ENCODE measurements at places on chromosomes 5 and 9.

GRCh38 chr9:3732077-3733038 lies 206.6 kb upstream of the RFX3 start:
- DNase-seq, result peak; percentile 72

DNA sequence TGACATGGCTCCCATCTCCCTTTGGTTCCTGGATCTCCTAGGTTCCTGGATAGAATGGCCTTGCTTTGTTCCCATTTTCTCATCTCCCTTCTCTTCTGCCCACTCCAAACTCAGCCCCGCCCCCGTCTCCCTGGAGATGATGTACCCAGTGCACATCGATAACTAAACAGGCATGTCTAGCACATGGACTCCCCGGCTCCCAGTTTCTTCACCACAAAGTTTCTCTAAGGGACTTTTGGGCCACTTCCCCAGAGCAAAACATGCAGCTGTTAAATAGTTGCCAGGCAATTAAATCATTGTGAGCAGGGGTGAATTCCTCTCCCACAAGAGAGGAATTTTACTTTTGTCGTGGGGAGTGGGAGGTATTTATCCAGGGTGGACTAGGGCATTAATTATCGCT lies 259.0 kb downstream of the GADD45G start:
- no peak for DNase-seq

GRCh38 chr5:118989816-118990215 lies 1.5 kb upstream of the DTWD2 start:
- DNase-seq, result no peak

GRCh38 chr9:7234144-7234543 lies 476.4 kb downstream of the KDM4C start:
- no peak for DNase-seq

DNA sequence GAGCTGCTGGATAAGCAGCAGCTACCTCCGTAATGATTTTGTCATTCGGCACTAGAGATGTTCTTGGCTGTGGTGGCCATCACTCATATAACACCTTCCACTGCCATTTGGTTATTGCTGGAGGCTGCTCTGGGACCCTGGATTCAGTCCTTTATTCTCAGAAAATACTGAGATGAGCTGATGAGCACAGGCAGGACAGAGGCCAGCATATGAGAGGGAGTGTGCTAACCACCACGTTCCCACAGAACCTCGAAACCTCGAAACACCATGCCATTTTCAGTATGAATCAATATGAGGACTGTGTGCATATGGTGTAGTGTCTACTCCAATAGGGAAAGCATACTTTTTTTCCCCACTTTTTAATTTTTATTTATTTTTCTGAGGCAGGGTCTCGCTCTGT lies 56.6 kb downstream of the ADAM19 start:
- no peak for DNase-seq

DNA sequence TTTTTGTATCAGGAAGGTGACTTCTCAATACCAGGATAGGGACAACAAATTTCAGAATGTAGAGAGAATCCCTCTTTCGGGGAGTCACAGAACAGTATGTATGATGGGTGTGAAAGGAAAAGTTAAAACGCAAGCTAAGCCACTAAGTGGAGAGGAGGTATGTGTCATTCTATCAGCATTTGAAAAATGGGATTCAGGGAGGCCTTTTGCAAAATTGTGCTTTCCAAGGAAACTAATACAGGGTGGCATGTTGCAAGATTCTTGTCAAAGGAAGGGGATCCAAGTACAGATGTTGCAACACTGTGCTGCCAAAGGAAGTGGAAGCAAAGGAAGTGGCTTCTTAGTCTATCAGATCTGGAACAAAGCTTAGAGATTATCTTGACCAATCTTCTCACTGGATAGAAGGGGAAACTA lies 12.6 kb upstream of the TNIP1 start:
- DNase-seq, result no peak

DNA sequence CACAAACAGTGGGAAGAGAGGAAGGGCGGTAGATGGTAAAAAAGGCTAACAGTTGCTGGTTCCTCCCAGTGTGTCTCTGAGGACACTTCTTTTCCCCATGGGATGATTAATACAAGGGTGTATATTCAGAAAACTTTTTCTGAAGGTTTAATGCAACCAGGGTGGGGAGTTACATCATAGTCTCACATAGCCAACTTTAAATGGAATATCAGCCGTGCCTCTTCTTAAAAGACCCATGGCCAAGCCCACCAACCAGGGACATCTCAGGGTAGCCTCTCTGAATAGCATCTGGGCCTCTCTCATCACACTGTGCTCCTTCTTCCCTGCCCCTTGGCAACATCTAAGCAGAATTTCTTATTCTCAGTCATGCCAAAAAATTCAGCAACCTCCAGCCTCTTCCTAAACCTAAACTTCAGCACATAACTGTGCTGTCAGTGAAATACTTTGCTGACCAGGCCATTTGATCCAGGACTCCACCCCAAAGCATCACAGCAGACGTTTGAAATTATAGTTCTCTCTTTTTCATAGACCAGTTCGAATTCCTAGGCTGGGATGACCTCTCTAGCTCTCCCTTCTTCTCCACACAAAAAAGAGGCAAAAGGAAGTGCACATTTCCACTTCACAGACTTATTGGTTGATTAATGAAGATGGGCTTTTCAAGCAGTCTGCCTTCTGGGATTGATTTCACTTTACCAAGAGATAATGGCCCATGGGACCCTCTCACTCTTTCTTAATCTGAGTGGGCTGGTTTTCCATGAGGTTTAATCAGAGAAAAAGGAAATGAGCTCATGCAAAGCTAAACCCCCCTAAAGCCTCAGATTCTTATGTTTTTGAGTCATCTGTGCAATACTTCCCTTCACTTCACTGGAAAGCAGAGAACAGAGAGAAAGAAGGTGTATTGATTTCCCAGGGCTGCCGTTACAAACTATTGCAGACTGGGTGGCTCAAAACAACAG lies 85.1 kb upstream of the RAI14 start:
- no peak for DNase-seq

DNA sequence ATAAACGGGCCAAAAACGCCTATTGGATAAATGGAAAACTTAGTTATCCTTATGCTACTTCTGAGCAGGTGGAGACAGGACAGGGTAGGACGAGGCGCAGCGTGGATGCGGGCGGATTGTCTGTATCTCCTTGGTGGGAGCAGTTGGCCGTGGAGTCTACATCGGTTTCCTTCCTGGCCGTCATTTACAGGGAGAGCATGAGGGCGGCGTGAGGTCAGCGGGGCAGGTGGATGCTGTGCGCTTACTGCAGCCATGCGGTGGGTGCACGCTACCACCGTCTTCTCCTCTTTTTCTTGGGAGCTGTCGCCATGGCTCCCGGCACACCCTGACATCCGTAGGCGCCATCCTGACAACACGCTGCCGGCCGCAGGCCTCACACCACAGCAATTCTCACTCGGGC lies 121.3 kb downstream of the ADAMTS2 start:
- DNase-seq, result no peak

DNA sequence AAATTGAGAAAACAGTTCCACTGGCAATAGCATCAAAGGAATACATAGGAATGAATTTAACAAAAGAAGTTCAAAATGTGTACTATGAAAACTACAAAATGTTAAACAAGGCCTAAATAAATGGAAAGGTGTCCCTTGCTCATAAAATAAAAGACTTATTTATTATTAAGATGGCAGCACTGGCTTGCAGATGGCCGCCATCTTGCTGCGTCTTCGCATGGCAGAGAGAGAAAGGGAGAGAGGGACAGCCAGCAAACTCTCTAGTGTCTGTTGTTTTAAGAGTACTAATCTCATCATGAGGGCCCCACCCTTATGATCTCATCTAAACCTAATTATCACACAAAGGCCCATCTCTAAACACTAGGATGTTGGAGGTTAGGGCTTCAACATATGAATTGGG lies 47.1 kb downstream of the ABLIM3 start:
- DNase-seq, result no peak

DNA sequence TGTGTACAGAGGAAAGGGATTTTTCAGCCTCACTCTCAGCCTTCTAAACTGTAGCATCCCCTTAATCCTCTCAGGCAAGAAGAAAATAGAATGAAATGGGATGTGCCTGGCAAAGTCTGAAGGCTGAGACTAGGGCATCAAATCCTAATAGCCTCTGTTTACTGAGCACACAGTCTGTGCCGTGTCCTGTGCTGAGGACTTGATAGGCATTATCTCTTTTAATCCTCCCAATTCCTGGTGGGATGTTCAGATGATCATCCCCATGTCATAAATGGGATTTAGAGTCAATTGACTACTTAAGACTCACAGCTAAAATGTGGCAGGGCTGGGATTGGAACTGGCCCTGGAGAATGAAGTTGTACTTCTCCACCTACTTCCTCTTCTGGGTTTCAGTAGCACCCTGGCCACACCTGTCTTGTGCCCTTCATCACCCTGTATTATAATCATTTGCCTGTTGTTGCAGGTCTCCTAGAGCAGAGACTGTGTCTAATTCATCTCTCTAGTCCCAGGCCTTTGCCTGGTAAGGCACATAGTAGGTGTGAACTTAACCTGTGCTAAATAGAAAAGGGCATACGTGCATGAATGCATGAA lies 81.0 kb downstream of the WWC1 start:
- no peak for DNase-seq

DNA sequence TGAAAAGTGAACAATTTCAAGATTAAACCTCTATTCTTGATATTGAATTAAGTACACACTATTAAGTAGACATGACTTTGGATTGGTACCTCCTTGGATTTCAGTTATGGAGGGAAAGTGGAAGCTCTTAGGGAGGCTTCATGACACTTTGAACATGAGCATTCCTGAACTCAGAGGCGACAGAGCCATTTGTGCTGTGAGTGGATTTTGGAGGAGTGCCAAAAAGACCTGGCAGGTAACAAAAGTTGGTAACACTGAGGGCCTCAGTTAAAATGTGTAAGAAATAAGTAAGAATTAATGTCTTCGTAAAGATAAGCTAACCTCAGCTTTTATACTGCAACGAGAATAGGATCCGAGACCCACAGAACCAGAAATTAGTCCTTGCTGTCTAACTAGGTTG lies 356.7 kb downstream of the ARRDC3 start:
- no peak for DNase-seq

GRCh38 chr9:37944266-37944650 lies 40.3 kb upstream of the SLC25A51 start:
- no peak for DNase-seq

DNA sequence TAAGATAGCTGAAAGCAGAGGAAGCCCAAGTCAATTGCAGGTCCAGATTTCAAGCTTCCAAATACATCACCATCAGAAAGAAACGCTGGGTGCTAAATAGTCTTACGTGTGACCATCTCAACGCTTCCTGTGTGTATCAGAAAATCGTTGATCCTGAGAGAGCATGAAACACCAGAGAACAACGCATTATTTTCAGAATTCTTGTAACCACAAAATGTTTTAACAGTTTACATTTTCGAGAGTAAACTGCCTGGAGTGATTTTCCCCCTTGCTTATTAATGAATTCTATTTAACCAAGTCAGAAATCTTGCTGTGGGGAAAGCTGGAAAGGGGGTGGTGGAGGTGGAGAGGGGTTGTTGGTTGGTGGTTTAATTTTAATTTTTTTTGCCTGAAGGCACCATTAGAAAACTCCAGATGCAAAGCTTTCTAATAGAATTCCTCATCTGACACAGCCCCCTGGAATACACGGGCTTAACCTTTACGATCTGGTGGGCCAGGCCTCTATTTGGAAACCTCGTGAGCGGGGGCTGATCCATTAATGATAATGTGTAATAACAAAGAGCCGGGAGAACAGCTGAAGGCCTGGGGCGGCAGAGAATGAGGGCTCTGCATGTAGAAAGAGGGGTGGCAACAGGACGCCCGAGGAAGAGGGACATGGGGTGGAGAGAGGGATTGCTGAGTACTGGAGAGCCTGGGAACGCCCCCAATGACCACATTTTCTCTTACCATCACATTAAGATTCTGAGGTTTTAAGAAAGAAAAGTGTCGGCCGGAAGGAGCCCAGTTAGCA lies 124.5 kb upstream of the NFIB start:
- no peak for DNase-seq

DNA sequence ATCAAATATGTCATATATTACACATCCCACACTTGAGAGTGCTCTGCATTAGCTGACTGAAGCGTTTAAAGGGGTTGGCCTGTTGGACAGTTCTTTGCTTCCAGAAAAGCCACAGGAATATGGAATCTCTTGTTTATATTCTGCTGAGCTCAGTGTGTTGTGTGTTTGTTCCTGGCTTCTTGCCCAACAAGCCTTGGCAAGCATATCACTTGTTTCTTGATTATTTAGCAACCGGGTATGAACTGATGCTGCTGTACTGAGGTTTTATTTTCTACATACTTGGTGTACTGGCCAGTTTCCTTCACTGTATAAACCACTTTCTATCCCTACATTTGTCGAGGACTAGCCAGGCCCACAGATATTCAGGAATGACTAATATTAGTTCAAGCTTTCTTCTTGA lies 378.9 kb downstream of the KCTD16 start:
- peak; percentile 41 for DNase-seq

DNA sequence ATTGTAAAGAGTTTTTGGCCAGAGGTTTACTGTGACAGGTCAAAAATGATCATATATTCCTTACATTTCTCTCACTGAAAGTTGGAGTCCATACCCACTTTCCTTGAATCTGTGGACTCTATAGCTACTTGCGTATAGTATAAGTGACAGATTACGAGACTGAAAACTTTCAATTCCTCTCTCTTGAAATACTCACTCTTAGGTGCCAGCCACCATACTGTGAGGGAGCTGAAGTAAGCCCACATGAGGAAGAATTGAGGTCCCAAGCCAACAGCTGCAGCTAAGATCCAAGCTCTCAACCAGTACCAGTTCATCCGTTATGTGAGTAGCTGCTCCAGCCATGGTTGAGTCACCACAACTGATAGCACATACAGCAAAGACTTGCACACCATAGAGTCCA lies 128.1 kb upstream of the FAM174A start:
- DNase-seq, result no peak

GRCh38 chr5:123155446-123155960 lies 66.5 kb downstream of the PRDM6 start:
- no peak for DNase-seq

GRCh38 chr9:38387066-38387465 lies 5.4 kb upstream of the ALDH1B1 start:
- no peak for DNase-seq

GRCh38 chr9:35675204-35675603 lies 1.5 kb downstream of the CA9 start:
- no peak for DNase-seq

DNA sequence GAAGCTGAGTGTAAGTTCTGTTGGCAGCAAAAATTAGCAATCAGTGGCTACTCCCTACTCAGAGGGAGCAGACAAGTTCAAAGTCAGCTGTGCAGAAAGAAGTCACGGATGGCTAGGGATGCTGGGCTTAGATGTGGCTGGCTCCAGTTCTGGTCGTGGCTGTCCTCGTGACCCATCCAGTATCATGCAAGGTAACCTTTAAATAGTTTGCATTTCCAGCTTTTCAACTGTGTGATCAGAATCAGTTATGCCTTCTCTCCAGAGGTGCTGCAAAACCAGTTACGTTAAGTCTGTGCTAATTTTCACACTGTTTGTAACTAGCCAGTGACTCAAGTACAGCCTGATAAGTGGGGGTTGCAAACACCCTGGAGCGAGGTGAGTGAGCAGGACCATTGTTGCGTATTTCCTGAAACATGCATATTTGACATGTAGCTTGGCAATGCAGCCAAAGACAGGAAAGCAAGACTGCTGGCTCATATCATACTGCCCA lies 302.4 kb downstream of the ATPSCKMT start:
- DNase-seq, result no peak

All from smooth muscle cell of the brain vasculature (primary cell).